ENCODE measurements at places on chromosomes 3 and 15. TPM values are rescaled to one million over a fixed set of nuclear protein-coding genes. Genes with fewer than 3 reads are reported as not detected.
A peak's percentile ranks its signal among the peaks of the same experiment; 100 is the strongest.

- DNase-seq: no peak
Observed at GRCh38 chr3:61667383-61667782, 106.0 kb downstream of the PTPRG start.

DNA sequence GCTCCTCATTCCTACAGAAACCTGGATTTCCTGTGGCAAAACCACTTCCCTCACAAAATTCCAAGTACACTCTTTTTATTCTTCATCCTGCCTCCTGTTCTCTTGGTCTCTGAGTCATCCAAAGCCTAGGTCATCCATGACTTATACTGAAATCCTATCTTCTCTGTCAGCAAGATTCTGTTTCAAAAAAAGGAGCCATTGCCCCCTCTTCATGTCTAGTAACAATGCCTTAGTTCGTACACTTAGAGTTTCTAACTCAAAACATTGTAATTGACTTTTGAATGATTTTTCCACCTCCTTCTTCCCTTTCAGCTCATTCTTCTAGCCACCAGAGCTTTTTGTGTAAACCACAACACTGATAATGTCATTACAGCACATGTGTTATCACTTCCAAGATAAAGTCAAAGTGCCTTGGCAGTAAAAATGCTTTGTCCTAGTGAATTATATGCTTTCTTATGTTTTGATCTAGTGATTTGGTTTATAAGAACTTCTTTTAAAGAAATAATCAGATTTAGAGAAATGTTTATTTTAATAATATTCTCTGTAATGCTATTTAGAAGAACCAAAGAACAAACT is 256.5 kb upstream of the NECTIN3 start:
- no peak for DNase-seq

DNA sequence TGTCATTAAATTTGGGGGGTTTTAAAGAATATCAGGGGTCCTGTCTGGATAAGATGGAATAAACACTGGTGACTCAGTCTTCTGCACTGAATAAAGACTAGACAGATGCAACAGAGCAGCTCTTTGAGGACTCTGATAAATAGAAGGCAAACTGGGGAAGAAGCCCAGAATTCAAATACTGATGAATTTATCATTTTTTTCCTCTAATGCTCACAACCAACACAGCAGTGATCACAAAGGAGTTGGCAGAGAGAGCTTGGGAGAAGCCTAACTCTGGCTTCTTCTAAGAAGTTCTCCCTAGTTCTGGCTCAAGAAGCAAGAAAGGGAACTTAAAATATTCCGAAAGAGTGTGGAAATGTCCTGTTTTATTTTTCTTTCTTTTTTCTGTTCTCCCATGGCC is 597.8 kb downstream of the FGF12 start:
- DNase-seq: no peak

ATR gene
- total RNA-seq: 12.1 TPM

- DNase-seq: no peak
Observed at GRCh38 chr15:33730815-33731214, 237.5 kb upstream of the CHRM5 start.

DNA sequence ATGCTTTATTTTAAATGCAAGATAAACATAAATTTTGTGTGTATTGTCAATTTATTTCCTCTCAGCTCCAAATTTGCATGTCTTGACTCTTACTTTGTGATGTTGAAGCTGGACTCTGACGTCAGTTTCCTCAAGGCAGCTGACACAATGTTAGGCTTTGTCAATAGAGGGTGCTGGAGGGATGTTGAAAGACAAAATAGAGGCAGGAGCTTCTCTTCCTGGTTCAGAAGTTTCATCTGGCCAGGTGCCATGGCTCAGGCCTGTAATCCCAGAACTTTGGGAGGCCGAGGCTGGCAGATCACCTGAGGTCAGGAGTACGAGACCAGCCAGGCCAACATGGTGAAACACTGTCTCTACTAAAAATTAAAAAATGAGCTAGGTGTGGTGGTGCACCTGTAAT is 408.6 kb downstream of the GBE1 start:
- no peak for DNase-seq

INKA1 gene
- 1.9 TPM for total RNA-seq

- no peak for DNase-seq
Observed at GRCh38 chr3:163812006-163812405, 1266.3 kb downstream of the SI start.

- no peak for DNase-seq
Observed at GRCh38 chr3:131348911-131349310, 32.7 kb upstream of the NUDT16 start.

MRAS gene
- total RNA-seq: 327 TPM

- DNase-seq: no peak
Observed at GRCh38 chr3:124923833-124924232, 10.7 kb downstream of the MUC13 start.

- DNase-seq: no peak
Observed at GRCh38 chr3:45739991-45740390, 50.8 kb downstream of the SACM1L start.

- DNase-seq: no peak
Observed at GRCh38 chr15:63832620-63833019, 1.1 kb downstream of the HERC1 start.

ITPKA gene
- 1.0 TPM for total RNA-seq

GRCh38 chr3:44952689-44953088 is 23.3 kb downstream of the ZDHHC3 start:
- peak; percentile 12 for DNase-seq

DNA sequence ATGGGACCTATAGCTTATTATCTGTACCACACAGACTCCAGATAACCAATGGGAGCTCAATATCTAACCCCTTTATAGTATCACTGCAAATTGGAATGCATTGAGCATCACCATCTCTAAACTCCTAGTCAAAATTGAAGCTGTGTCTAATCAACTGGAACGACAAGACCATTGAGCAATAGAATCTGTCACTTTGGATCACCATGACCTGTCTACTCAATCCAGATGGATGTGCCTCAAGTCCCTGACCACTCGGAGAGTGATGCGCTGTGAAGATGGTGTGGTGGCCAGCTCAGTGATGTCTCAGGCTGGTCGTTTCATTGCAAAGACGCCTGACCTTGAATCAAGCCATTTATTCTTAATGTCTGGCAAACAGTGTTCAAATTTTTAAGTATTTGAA is 160.5 kb downstream of the SEMA6D start:
- no peak for DNase-seq

NR2E3 gene
- not detected for total RNA-seq

DNA sequence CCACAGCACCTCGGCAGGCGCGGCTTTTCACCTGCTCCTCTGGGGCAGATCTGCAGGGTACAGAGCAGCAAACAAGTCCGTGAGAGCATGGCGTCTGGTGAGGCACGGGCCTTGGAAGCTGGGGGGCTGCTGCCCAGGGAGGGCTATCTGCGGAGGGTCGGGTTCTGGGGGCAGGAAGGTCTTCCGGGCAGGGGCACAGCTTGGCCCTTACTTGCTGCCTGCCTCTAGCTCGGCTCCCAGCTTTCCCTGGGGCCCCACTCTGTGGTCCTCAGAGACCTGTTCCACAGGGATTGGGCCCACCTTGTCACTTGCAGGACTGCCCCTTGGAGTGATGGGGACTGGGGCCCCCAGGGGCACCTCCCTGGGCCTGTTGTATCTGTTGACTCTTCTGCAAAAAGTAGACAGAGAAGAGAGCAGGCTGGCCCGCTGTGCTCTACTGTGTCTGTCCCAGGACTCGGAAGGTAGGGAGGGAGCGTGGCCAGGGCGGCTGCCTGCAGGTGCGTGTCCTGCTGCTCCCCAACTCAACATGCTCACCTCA is 84.1 kb downstream of the TBC1D2B start:
- no peak for DNase-seq

GRCh38 chr15:70036585-70037291 is 61.0 kb downstream of the TLE3 start:
- peak; percentile 63 for DNase-seq

GRCh38 chr15:42133886-42134502 is 22.4 kb downstream of the PLA2G4F start:
- peak; percentile 77 for DNase-seq

- DNase-seq: no peak
Observed at GRCh38 chr3:100269410-100270214, 8.8 kb downstream of the TBC1D23 start.

DNA sequence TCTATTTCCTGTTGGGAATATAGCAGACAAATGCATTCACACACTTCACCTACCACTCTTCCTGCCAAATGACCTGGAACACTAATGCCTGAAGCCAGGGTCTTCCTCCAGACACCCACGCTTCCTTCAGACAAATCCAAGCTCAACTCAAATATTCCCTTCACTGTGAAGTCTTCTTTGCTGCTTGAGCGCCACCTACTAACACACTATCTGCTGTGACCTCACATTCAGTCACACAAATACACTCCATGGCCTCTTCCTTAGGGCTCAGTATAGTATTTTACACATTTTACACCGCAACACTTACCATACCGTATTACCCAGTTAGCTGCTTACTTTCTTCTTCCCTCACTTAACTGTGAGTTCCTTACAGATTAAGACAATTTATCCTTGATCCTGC is 149.4 kb downstream of the SHOX2 start:
- DNase-seq: no peak

- no peak for DNase-seq
Observed at GRCh38 chr3:9676785-9677184, 26.8 kb upstream of the CPNE9 start.

GRCh38 chr3:173945170-173945569 is 547.6 kb downstream of the NLGN1 start:
- DNase-seq: no peak

DNA sequence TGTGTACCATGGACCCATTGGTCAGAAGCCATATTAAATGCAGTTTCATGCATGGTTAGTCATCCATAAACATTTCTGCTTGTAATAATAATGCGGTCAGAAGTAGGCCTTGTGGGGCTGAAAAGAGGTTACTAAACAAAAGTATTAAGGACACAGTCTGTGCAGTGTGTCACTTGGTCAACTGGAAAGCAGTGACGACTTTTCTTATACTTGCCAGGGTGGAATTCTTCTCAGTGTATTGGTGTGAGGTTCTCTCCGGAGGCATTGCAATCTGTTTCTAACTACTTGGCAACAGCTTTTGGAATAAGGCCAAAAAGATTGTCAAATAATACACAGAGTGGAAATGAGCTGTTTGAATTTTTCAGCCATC is 46.8 kb downstream of the CHL1 start:
- DNase-seq: no peak

- no peak for DNase-seq
Observed at GRCh38 chr3:190131329-190131728, 10.6 kb upstream of the P3H2 start.

DNA sequence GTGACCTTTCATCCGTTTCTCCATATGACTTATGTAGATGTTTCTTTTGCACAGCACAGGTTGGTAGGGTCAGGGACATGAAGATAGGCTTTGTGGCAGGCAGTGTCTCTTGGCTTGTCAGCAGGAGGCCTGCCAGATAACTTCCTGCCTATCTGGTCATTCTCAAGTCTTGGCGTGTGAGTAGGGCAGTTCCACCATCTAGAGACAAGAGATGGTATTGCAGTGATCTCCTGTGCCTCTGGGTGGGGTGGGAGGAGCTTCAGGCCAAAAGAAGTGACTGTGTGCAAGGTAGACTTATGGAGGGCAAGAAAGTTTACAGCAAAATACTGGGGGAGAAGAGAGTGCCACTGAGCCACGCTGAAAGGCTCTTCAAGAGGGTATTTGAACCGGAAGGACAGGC is 11.0 kb downstream of the TEX264 start:
- DNase-seq: no peak

- no peak for DNase-seq
Observed at GRCh38 chr3:31610700-31611275, 78.1 kb downstream of the STT3B start.

DNA sequence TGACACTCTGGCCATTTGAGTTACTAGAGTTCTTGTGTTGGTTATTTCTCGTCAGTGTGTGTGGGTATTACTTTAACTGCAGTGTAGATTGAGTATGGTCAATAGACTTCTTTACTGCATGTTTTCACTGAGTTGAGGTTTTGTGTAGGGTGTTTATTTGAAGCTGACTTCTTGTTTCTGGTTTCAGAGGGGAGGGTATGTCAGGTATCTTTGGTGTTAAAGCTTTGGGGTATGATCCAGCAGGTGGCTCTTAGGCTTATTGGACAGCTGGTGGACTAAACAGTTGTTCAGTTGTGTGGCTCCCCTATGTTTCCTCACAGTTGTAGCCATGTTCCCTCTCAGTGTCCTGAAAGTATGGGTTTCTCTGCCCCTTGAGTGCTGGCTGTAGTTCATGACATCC is 72.0 kb downstream of the AKAP13 start:
- DNase-seq: no peak

IL5RA gene
- total RNA-seq: 0.40 TPM

GRCh38 chr15:28112101-28112760 is 13.1 kb upstream of the OCA2 start:
- peak; percentile 58 for DNase-seq

Data from cardiac septum (tissue), 1 donor.